Right renal pelvis (tissue), 4 donors: ENCODE measurements at places on chromosomes 5 and 9.
A peak's percentile ranks its signal among the peaks of the same experiment; 100 is the strongest.

- no peak for DNase-seq
Observed at GRCh38 chr9:127903557-127904475, 4.4 kb upstream of the ST6GALNAC6 start.

DNA sequence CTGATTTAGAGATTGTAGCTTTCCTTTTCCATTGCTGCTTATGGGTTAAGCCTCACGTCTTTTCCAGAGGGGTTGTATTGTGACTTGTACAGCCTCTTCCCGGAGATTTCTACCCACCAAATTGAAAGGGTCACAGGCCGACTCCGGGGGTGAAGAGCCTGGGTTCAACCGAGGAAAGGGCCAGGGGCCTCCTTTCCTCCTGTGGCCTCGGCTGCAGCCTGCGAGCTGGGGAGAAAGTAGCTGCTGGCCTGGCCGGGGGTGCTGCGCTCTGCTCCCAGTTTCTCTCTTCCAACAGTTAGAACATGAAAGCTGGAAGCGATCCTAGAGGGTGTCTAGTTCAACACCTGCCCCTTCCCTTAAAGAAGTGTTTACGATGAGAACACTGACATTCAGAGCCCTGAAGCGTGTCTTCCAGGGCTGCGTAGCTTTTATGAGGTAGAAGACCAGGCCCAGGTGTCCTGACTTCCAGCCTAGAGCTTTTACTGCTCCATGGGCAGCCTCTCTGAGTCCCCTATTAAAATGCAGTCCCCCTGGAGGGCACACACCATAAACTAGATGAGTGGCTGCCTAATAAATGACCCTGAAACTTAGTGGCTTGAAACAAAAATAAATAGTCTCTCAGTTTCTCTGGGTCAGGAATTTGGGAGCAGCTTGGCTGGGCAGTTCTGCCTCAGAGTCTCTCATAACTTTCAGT is 56.9 kb downstream of the ACER2 start:
- DNase-seq: peak; percentile 54

- DNase-seq: no peak
Observed at GRCh38 chr5:95822542-95823181, at the start of gene GLRX. TSS of gene GLRX (minus strand) at chr5:95822726. CDS start at chr5:95822662, 64 bp downstream.

GRCh38 chr9:130107234-130107861 is 53.6 kb downstream of the GPR107 start:
- peak; percentile 76 for DNase-seq

DNA sequence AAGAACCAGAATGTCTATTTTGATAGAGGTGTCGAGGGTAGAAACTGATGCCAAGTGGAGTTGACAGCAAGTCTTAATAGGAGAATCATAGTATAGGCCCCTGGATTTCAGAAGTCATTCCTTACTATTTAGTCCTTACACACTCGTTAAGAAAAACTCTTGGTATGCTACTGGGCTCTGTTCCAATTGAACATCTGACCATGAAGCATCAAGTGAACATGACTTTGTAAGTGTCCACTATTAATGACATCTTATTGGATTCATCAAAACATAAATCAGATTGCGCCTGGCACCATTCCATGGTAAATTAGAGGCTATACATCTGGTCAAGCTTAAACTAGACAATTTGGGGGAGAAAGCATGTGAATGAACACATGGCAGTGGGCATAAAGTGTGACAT is 1056.5 kb upstream of the EDIL3 start:
- no peak for DNase-seq

DNA sequence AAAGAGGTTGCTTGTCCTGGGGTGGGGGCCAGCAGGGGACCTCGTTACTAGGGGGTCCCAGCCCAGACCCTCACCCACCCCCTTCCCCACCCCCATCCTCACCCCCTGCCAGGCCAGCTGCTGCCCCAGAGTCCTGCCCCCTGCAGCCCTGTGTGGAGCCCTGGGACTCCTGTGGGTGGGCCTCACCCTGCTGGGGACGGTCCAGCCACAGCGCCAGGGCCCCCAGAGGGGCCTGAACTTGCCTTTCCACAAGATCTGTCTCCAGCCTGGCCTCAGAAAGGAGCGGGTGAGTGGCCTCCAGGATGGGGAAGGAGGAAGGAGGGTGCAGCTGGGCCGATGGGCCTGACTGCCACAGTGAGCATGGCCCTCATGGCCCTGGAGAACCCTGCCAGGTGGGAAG is 7.5 kb upstream of the PTGDS start:
- no peak for DNase-seq

- no peak for DNase-seq
Observed at GRCh38 chr9:133239533-133240090, 30.6 kb upstream of the OBP2B start.

DNA sequence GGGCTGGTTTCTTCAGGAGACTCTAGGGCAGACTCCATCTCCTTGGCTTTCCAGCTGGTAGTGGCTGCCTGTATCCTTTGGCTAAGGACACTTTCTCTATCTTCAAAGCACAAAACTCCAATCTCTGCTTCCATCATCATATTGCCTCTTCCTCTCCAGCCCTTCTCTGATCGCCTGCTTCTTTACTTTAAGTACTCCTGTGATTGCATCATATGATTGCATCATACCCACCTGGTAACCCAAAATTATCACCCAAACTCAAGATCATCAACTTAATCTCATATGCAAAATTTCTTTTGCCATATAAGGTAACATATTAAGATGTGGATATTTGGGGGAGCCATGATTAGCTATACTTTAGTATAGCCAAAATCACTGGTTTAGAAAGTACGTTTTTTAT is 1092.6 kb upstream of the CDH6 start:
- no peak for DNase-seq

DNA sequence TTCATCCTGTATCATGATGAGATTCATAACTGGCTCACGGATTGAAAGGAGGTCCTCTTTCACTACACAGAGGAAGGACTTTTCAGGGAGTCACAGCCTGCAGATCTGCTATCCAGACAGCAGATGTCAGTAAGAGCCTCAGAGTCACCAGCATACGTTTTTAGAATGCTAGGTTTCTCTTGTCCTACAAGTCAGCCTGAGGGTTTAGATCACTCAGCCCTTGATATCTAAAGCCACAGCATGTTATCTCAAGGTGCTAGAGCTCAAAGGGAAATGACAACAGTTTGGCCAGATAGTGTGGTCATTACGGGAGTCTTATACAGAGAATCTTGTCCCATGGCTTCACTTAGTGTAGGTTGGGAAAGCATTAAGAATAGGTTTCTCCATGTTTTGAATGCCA is 30.9 kb upstream of the SLC46A2 start:
- DNase-seq: no peak

GRCh38 chr5:58828258-58828657 is 245.4 kb downstream of the RAB3C start:
- no peak for DNase-seq

DNA sequence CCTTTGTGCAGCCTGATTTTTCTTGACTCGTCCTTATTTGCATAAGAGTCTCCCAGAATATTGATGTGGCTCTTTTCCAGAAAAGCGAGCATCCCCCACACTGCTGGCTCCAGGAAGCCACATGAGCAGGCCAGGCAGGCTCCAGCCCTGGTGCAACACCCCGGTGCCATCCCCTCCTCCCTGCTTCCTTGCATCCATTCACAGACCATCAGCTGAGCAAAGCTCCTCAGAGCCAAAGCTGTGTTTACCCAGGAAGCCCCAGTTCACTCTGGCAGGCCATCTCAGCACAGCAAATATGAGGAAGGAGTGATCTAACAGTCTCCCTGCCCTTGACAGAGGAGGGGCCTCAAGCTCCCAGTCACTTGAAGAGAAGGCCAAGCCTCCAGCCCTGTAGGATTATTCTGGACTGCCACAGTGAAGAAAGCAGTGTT is 34.4 kb downstream of the INSYN2B start:
- DNase-seq: peak; percentile 14

DNA sequence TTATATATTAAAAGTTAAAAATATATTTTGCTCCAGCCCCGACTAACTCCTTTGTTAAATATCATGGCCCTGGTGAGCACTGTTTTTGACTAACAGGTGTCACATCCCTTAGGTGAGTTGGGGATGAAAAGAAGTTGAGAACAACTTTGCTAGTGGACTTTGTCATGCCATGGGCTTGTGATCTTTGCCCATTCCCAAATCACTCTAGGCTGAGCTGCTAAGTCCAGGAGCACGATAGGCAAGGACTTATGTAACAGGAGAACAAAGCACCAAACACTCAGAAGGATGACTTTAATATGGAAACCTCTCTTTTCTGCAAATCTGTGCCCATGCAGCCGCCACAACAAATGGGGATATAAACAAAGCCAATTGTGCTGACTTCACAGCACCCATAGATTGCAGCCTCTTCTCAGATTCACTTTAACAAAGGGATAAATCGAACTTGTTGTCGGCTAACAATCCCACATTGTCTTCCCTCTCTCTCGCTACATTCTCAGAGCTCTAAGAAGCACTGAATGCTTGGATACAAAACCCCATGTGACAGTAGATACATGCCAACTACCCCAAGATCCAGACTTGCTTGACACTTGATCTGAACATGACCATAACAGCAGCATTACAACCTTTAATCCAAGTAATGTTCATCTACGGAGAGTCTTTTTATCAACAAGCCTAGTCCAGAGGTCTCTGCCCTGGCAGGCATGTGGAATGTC is 86.8 kb upstream of the CD180 start:
- no peak for DNase-seq

DNA sequence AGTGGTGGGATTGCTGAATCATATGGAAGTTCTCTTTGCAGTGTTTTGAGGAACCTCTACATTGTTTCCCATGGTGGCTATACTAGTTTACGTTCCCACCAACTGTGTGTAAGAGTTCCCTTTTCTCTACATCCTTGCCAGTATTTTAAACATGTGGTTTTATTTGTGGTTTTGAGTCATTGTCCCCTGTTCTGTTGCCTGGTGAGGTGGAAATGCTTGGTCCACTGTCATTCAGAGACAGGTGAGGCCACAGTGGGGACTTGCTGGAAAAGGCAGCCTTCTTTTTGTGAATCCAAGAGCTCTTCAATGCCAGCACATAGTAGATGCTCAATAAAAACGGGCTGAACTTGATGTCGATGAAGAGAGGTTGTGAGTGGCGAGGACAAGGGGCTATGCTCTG is 44.2 kb downstream of the SH3PXD2B start:
- no peak for DNase-seq

- no peak for DNase-seq
Observed at GRCh38 chr9:17349831-17350230, 215.0 kb downstream of the CNTLN start.

DNA sequence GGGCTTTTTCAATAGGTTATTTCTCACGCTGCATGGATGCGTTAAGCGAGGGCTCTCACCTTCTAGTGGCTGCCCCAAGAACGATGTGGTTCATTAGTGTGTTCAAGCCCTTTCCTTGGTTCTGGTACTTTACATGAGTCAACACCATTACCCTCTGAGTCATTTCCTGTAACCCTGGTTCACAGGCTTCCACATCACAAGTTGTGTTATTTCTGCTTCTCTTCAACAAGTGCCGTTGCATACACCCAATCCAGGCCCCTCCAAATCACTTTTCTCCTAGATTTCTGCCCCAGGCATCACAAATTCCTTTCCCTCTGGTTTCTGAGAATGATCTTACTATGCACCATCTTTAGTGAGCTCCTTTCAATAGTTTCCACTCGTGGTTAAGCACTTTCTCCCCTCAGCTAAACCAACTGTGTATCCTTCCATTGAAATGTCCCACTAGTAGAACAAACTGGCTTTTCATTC is 69.5 kb upstream of the RAD23B start:
- DNase-seq: no peak

DNA sequence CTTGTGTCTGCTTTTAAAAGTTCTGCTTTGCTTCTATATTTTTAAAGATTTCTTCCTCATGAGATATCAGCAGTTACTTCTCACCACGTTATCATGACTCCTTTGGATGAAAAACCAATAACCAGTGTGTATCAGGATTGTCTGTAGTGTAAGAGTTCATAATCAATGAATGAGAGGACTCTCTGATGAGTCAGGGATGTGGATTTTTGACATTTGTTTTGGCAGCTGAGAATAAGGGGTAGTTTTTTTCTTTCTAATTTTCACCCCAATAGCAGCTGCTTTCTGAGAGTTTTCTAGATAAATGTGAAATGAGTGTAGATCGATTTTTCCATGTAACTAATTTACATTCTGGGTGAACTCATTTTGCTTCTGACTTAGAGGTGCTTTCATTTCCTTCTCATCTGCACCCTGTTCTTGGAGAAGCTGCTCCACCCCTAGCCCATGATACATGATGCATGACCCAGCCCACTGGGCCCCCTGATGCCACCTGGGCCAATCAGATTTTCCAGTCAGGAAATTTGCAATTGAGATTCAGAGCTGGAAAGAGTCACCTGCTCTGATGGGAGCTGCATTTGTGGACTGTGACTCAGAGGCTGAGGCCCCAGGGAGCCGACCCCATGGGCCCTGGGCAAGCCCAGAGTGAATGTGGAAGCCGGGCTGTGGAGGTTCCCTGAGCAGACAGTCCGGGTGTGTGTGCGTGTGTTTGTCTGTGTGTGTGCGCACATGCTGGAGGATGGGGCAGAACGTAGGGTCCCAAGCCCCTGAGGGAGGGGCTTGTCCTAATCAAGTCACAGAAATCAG is 159.3 kb downstream of the RGS3 start:
- no peak for DNase-seq

GRCh38 chr5:88886746-88887341 is 3.9 kb upstream of the MEF2C start:
- no peak for DNase-seq

DNA sequence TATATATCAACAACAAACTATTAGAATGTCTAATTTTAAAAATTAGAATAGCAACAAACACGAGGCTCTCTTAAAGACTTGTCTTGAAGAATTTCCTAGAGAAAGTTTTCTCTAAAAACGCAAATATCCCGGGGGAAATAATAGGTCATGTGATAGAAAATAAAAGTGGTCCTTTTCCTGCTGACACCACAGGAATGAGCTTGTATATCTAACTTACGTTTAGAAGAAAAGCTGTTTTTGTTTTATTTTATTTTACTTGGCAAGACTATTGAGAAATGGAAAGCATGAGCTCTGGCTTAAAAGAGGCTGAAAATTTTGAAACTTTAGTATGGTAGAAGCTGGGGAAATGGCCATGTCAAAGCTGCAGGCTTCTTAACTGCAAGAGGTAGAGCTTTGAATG is 465.0 kb downstream of the AGTPBP1 start:
- no peak for DNase-seq

DNA sequence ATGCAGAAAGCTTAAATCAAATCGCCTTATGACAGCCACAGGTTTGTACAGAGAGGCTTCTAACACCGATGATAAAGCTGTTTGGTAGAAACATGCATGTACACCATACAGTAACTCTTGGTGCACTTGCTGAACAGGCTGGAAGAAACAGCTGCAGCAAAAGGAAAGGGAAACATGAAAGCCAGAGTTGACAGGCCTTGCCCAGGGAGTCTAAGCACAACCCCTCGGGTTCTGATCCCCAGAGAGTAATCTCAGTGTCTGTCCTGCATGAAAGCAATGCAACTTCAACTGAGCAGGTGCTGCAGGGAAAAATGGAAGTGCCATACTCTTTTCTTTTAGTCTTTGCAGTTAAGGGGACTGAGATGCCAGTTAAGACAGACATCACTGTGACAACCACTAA is 419.9 kb downstream of the BNC2 start:
- no peak for DNase-seq
